LHCN-M2 (cell line): ENCODE measurements at places on chromosomes 12 and 14. TPM values are rescaled to one million over a fixed set of nuclear protein-coding genes. Genes with fewer than 3 reads are reported as not detected.

DNA sequence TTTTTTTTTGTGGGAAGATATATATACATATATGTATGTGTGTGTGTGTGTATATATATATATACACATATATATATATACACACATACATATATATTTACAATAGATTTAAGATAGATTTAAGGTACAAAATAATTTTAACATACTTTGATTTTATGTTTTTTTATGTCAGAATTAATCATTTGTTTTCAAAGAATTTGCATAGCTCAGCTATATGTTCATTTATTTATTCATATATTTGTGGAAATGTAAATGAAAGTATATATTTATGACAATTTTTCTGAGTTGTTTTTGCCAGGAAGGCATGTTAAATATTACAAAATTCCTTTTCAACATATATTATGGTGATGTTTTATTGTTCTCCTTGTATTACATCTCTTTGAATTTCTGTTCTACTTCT, 887.4 kb upstream of the NOVA1 start:
- DNase-seq = no peak

DNA sequence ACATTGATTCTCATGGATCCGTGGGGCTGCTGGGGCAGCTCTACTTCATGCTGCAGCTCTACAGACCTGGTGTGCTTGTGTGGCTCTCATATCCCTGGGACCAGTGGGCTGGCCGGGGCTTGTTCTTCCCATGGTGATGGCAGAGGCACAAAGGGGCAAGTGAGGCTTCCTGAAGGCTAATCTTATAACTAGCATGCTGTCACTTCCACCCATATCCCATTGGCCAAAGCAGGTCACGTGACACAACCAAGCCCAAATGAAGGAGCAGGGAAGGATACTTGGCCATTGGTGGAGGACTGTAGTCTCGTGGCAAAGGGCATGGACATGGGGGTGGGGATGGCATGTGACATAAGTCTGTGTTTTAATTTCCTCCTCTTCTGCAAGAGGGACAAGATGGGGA, 9.9 kb downstream of the PLBD2 start:
- no peak for DNase-seq

DNA sequence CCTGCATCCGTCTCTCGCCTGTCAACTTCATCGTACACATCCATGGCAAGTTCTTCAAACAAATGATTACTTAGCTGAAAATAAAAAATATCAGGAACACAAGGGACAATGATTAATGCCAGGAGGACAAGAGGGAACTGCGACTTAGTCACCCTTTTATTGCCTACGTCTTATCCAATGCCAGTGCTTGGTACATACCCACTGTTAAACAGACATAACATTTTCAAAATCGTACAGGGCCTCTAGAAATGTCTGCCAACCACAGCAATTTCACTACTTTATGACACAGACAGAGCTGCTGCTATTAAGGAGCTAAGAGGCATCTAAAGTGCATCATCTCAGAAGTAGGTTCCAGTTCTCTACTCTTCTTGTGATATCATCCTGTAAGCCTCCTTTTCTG, 34.6 kb downstream of the GIT2 start:
- DNase-seq = peak; percentile 34

The CS gene
- total RNA-seq = 156 and 159 TPM in 2 replicates

DNA sequence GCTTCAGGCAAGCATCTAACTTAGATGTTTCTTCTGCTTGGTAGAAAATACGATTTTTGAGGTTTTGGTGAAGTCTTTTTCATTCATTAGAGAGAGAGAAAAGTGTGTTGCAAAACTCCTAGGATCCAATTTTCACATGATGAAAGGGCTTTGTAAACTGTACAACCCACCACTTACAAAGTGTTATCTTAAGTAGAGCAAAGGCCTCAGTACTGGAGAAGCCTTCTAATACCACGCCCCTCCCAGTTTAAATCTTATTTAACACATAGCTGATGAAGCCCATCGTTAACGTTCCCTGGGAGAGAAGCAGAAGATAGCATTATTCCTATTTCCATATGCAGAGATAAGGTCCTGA, 869 bp downstream of the APOLD1 start:
- no peak for DNase-seq

The FAM90A1 gene
- total RNA-seq = not detected in 2 replicates

DNA sequence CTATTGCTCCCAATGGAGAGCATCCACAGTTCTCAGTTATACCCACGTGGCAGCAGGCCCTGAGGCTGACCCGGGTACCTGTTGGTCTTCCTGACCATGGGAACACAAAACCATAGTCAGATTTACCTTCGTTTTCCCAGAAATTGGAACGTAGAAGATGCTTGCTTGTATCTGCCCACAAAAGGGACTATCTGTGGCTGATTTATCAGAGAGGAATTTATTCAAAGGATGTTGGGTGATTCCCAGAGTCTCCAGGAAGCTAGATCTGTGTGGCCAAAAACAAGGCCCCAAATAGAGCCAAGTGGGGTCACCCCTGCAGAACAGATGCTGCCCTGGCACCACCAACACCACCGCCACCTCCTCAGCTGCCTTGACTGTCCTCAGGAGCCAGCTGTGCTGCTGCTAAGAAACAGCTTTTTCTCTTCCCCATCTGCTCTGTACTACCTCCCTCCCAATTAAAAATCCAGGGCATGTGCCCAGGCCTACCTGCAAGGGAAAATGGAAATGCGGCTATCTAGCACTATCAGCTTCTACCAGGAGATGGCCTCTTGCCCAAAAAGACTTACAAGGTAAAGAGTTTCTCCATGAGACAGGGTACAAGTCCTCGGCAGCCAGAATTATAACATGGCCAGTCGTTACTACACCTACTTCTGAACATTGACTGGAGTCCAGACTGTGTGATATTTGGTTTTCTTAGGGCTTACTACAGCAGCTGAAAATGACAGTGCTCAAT, 128.6 kb upstream of the PLEKHG7 start:
- DNase-seq = peak; percentile 58

DNA sequence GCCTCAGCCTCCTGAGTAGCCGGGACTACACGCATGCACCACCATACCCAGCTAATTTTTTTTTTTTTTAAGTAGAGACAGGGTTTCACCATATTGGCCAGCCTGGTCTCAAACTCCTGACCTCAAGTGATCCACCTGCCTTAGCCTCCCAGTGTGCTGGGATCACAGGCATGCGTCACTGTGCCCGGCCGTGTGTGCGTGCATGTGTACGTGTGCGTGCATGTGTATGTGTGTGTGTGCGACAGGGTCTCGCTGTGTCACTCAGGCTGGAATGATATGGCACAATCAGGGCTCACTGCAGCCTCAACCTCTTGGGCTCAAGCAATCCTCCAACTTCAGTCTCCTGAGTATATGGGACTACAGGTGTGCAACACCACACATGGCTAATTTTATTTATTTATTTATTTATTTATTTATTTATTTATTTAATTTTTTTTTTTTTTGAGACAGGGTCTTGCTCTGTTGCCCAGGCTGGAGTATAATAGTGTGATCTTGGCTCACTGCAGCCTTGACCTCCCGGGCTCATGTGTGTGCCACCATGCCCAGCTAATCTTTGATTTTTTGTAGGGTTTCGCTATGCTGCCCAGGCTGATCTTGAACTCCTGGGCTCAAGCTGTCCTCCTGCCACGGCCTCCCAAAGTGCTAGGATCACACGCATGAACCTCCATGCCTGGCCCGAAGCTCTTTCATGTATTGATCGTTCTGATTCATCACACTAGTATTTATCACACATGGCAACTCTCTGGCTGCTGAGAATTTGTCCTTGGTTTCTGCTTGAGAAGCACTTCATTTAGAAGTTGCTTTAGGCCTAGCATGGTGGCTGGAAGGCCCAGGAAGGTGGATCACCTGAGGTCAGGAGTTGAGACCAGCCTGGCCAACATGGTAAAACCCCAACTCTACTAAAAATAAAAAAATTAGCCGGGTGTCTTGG, 35.9 kb upstream of the CLIP1 start:
- DNase-seq = no peak

- peak; percentile 55 for DNase-seq
Observed at GRCh38 chr12:69569236-69569635, 16.0 kb upstream of the CCT2 start.

The CHGA gene
- total RNA-seq = not detected in 2 replicates

The PIWIL1 gene
- total RNA-seq = not detected in 2 replicates

DNA sequence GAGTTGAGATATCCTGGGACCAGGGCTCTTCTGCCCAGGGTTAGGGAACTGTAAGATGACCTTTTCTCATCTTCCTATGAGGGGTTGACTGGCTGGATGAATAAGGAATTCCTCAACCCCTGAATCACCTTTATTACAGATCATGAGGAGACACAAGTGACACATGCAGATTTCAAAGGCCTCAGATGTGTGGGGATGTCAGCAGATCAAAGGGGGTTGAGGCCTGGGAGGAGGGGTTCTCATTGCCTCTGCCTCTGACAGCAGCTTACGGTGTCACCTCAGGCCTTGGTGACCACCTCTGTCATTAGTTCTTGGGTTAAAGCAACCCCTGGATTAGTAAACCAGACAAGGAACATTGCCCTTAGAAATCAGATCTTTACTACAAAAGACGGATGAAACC, 2.1 kb upstream of the KRT72 start:
- DNase-seq = no peak

The ACTR10 gene
- total RNA-seq = 78.2 and 83.3 TPM in 2 replicates

GRCh38 chr12:98618952-98619351, 25.5 kb downstream of the SLC25A3 start:
- DNase-seq = peak; percentile 69

GRCh38 chr12:91616416-91616815, 433.8 kb upstream of the DCN start:
- peak; percentile 9 for DNase-seq

DNA sequence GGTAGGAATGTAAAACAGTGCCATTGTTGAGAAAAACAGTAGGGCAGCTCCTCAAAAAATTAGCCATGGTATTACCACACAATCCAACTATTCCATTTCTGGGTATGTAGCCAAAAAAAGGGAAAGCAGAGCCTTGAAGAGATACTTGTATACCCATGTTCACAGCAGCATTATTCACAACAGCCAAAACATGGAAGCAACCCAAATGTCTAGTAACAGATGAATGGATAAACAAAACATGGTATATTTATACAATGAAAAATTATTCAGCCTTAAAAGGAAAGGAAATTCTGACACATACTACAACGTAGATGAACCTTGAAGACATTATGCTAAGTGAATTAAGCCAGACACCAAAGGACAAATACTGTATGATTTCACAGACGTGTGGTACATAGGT, 67.6 kb upstream of the GNG2 start:
- no peak for DNase-seq

GRCh38 chr12:65287426-65287825, 8.9 kb downstream of the MSRB3 start:
- DNase-seq = no peak

The KCNK13 gene
- total RNA-seq = not detected in 2 replicates

DNA sequence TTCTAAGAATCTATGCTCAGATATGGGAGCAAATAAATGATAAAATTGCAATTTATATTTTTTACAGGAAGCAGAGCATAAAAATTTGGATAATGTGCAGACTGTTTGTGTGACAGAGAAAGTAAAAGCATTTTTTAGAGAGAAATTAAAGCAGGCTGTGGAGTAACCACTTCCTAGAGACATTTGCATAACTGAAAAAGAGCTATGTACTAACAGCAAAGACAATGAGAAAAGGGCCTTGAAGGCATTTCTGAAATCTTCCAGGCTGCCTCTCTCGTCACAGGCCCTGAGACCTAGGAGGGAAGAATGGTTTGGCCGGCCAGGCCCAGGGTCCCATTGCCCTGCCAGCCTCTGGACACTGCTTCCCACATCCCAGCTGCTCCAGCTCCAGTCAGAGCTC, 247.2 kb downstream of the ALX1 start:
- no peak for DNase-seq

The KRT2 gene
- total RNA-seq = not detected in 2 replicates

DNA sequence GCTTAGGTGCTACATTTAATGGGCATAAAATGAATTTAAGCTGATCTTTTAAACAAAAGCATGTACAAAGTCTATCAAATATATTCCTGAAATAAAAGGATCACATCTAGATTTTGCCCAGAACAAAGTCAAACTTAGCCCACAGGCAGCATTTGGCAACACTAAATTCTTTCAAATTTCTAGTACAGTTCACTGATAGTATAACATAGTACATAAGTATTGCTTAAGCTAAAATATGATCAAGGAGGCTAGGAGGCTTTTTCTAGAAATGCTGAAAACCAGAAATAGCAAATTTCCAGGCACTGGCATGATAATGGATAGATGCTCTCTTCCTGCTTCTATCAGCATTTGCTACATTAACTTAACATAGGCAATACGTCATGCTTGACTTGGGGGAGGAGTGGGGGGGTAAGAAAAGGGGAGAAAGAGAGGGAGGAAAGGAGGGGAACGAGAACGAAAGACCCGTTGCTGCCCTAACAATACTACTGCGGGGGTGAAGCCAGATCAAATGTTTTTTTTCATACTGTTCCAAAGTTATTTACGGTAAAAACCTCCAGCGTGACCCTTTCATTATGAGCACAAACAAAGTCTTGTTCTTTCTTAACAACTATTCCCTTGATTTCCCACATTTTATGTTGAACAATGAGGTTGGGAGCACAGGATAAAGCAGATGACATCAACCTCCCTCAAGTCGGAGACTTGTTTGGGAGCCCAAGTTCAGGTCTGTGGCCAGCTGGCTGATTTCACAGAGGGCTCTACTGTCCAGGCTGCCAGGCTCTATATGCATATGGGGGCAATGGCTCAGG, 10.6 kb downstream of the TMED10 start:
- no peak for DNase-seq

- DNase-seq = peak; percentile 23
Observed at GRCh38 chr14:85058150-85058549, 471.8 kb upstream of the FLRT2 start.

The SOAT2 gene
- total RNA-seq = not detected in 2 replicates

DNA sequence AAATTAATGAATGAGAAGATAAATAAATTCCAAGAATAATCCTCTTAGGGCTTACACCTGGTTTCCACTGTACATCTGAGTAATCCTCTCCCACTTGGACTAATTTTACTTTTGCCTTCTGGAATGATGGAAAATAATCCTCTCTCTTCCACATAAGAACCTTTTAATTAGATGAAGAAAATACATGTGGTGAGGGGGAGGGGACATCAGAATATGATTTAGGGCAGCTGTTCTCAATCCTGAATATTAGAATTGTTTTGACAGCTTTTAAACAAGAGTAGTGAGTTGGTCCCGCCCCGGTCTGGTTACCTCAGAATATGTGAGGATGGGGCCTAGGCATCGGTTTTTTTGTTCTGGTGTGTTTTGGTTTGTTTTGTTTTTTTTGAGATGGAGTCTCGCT, 51.5 kb downstream of the HECTD4 start:
- no peak for DNase-seq

- DNase-seq = peak; percentile 52
Observed at GRCh38 chr12:79689477-79690141, 1.2 kb downstream of the PAWR start.

DNA sequence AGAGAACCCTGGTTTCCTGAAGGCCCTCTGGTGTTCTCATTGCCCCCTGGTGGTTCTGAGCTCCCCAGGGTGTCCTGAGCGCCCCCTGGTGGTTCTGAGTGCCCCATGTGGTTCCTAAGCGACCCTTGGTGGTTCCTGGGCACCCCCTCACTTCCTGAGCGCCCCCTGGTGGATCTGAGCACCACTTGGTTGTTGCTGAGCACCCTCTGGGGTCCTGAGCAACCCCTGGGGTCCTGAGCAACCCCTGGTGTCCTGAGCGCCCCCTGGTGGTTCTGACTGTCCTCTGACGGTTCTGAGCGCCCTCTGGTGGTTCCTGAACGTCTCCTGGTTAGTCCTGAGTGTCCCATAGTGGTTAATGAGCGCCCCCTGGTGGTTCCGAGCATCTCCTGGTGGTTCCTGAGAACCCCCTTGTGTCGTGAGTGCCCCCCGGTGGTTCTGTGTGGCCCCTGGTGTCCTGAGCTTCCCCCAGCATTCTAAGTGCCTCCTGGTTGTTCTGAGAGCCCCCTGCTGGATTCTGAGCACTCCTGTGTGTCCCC, 568.3 kb downstream of the TMEM121 start:
- no peak for DNase-seq
